ENCODE measurements at places on chromosomes 6 and 20. TPM values are rescaled to one million over a fixed set of nuclear protein-coding genes. Genes with fewer than 3 reads are reported as not detected.

DNA sequence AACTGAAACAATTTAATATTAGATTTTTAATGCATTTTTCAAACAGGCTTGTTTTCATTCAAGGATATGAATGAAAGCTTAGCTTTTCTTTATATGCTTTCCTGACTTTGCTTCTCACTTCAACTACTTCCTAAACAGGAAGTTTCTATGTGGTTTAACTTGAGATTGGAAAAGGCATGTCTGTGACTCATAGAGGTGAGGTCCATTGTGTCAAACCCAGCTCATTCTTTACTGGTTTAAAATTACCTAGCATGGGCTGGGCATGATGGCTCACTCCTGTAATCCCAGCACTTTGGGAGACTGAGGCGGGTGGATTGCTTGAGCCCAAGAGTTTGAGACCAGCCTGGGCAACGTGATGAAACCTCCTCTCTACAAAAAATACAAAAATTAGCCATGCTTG lies 34.4 kb downstream of the EFHC1 start:
- H3K36me3 ChIP-seq, result no peaks in the 10 kb centered on the region
- no peaks in the 10 kb centered on the region for H3K27me3 ChIP-seq
- no peak for DNase-seq

- H3K27me3 ChIP-seq, result no peaks in the 10 kb centered on the region
- H3K4me3 ChIP-seq, result no peak overlapping the region
- no peak for DNase-seq
Measured at GRCh38 chr6:11961923-11962322, 50.2 kb upstream of the HIVEP1 start.

GRCh38 chr20:4663044-4663443 lies 58.7 kb upstream of the PRND start:
- no peaks in the 10 kb centered on the region for H3K4me1 ChIP-seq
- DNase-seq, result no peak
- H3K4me3 ChIP-seq, result no peak overlapping the region
- H3K36me3 ChIP-seq, result no peaks in the 10 kb centered on the region
- H3K27ac ChIP-seq, result no peak overlapping the region

GRCh38 chr20:62818592-62819493 lies 2.0 kb downstream of the COL9A3 start:
- no peak overlapping the region for H3K27ac ChIP-seq
- H3K4me1 ChIP-seq, result peaks cover 6% of the 10 kb centered on the region
- H3K4me3 ChIP-seq, result no peak overlapping the region
- DNase-seq, result peak; percentile 83
- H3K27me3 ChIP-seq, result no peaks in the 10 kb centered on the region

DNA sequence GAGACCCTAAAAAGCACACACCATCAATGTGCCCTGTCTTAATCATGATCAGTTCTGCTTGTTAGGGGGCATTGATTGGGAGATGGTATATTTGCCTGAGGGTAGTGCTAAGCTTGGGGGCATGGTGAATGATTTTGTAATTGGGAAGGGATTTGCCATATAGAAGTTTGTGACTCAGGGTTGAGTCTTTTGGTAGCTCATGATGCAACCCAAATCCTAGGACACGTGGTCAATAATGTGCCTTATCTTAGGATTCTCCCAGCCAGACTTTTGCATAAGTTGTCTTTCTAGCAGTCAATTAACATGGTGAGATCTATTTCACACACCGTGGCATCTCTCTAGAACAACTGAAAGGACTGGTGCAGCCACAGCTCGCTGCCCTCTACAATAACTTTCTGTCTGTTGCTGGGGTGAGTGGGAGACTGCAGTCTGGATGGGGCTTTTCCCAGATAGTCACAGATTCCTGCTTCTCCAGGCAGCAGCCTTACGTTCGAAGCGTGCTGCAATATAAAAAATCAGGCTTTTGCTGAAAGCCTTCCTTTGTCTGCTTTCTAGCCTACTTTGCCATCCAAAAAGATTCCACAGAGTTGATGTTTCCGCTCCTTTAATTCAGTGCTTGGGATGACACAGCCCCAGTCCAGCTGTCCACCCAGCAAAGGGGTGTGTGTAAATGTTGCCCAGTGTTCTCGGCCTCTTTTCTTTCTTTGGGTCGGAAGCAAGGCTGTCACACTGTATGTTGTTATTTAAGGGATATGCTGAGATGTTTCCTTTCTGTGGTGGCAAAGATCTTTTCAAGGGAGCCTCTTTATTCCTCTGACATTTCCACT lies 58.9 kb downstream of the ID4 start:
- H3K27ac ChIP-seq, result no peak overlapping the region
- H3K4me1 ChIP-seq, result no peaks in the 10 kb centered on the region
- no peak overlapping the region for H3K4me3 ChIP-seq
- DNase-seq, result no peak
- no peaks in the 10 kb centered on the region for H3K27me3 ChIP-seq

- H3K36me3 ChIP-seq, result no peaks in the 10 kb centered on the region
- no peak overlapping the region for H3K4me3 ChIP-seq
- no peaks in the 10 kb centered on the region for H3K27me3 ChIP-seq
- H3K4me1 ChIP-seq, result no peaks in the 10 kb centered on the region
Measured at GRCh38 chr20:9241232-9241692, 172.4 kb downstream of the PLCB4 start.

DNA sequence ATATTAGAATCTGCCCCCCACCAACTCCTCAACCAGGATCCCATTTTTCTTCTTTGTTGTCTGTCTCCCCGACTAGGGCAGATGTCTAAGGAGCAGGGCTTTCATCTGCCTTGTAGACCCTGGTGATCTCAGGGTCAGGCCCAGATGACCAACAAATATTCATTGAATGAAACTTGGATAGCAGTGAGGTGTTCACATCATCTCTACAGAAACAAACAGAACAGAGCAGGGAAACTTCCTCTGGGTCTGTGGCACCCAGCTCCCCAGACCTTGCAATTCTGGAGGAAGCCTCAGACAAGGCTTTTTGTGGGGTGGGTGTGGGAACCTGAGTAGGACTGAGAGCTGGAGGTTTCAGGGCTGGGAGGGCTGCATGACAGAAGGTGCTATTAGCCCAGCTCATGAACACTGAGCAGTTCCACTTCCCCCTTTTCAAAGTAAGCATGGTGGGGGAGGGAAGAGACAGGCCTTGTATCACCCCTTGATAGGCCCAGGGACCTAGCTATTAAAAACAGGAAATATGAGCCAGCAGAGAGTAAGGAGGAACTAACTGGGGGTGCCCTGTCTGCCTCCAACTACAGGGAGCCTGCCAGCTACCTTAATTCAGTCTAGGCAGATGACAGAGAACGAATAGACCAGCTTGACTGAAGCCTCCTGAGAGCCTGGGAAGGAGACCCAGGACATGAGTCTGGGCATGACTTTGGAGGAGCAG lies 37.3 kb upstream of the TOP1 start:
- no peak overlapping the region for H3K4me3 ChIP-seq
- H3K27ac ChIP-seq, result no peak overlapping the region
- H3K36me3 ChIP-seq, result no peaks in the 10 kb centered on the region
- H3K4me1 ChIP-seq, result no peaks in the 10 kb centered on the region
- no peak for DNase-seq

GRCh38 chr6:131510094-131510493 lies 62.9 kb upstream of the ARG1 start:
- no peaks in the 10 kb centered on the region for H3K4me1 ChIP-seq
- no peak for DNase-seq
- H3K36me3 ChIP-seq, result no peaks in the 10 kb centered on the region

- no peaks in the 10 kb centered on the region for H3K27me3 ChIP-seq
- H3K4me3 ChIP-seq, result no peak overlapping the region
- peaks cover 26% of the 10 kb centered on the region for H3K4me1 ChIP-seq
- no peaks in the 10 kb centered on the region for H3K36me3 ChIP-seq
- DNase-seq, result no peak
Measured at GRCh38 chr6:31733734-31734133, 2.6 kb downstream of the CLIC1 start.

GRCh38 chr6:110714143-110714542 lies 101.1 kb downstream of the CDK19 start:
- H3K4me1 ChIP-seq, result no peaks in the 10 kb centered on the region
- H3K4me3 ChIP-seq, result no peak overlapping the region
- H3K27me3 ChIP-seq, result no peaks in the 10 kb centered on the region

- H3K27ac ChIP-seq, result no peak overlapping the region
- no peaks in the 10 kb centered on the region for H3K36me3 ChIP-seq
- DNase-seq, result peak; percentile 27
Measured at GRCh38 chr20:4167261-4168021, 152.1 kb upstream of the RNF24 start.

DNA sequence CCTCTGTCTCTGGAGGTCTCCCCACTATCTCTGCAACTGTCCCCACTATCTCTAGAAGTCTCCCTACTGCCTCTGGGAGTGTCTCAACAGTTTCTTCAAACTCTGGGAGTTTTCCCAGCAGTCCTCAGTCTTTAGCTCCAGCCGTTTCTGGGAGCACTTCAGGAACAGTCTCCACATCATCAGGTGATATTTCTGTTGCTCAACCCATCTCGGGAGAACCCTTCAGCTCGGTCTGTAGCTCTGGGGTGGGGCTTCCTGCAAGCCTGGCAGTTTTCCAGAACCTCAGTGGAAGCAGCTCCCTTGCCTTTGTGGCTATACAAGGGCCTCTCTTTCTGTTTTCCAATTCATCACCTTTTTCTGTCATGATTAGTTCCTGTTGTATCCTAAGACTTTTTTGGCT lies 3.0 kb upstream of the SFTA2 start:
- H3K27ac ChIP-seq, result no peak overlapping the region
- H3K36me3 ChIP-seq, result no peaks in the 10 kb centered on the region
- DNase-seq, result no peak

DNA sequence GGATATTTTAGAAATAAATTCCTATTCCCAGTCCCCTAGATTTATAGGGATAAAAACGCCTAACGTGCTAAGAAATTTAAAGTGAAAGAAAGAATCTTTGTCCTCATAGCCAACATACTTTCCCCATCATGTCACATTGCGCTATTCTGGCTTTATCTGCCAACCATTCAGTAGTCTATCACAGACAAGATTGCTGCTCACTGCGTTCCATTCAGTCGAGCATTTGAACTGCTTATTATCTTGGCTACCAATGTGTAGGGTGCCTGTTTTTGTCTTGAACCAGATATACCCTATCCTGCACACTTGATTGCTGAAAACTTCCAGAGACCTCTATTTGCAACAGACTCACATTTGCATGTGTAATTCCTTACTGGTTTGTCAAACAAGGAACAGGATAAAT lies 751.5 kb downstream of the EPHA7 start:
- H3K4me3 ChIP-seq, result no peak overlapping the region
- H3K27me3 ChIP-seq, result no peaks in the 10 kb centered on the region
- H3K36me3 ChIP-seq, result no peaks in the 10 kb centered on the region
- H3K4me1 ChIP-seq, result no peaks in the 10 kb centered on the region
- DNase-seq, result no peak
- H3K27ac ChIP-seq, result no peak overlapping the region

DNA sequence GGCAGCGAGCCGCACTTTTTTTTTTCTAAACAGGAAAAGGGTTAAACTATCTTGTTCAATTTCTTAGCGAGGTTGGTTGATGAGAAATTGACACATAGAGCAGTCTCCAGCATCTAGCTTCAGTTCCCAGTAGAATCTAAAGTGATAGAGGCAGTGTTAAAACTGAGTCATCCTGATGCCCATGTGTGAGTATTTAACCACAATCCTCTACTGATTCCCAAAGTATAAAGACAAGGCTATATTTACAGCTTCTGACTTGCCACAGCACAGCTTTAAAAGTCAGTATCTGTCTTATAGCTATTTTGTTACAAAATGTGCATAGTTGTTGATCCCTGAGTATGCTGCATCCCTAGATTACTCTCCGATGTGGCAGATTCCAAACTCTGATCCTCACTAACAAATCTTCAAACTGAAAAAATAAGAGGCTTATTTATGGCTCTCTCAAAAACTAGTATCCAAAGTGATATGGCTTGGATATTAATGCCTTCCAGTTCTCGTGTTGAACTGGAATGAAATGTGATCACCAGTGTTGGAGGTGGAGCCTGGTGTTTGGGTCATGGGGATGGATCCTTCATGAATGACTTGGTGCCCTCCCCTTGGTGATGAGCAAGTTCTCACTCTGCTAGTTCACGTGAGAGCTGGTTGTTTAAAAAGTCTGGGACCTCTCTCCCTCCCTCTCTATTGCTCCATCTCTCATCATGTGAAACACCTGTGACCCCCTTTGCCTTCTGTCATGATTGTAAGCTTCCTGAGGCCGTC lies 13.1 kb upstream of the POPDC3 start:
- no peak for DNase-seq
- H3K36me3 ChIP-seq, result no peaks in the 10 kb centered on the region
- no peak overlapping the region for H3K27ac ChIP-seq

DNA sequence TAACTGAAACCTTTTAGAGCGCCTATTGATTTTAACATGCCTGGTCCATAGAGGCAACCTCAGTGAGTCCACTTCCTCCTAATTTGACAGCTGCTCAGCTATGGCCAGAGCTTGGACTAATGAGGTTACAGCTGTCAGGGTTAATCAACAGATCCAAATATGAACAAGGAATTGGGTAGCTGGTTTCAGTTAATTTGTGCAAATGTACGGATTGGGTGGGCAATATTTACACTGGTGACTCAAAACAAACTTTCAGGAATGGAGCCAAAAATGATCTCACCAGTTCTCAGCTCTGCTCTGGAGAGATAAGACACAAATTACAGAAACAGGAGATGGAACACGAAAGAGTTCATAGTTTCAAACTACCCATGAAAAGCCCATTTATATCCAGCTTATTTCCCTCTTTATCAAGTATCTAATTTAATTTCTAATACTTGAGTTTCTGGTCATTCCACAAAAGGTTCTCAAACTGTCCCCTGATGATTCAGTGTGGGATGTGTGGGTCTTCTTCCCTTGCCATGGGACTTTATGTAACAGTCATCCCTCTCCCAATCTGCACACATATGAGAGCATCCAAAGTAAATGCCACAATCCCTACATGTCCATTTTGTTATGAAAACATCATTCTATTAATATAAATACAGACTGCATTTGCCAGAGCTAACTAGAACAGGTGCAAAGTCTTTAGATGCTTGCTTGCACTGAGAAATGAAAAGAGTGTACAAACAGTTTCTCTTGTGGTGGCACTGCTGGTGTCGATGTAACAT lies 149.9 kb downstream of the RPS12 start:
- H3K4me1 ChIP-seq, result no peaks in the 10 kb centered on the region
- no peaks in the 10 kb centered on the region for H3K27me3 ChIP-seq
- no peaks in the 10 kb centered on the region for H3K36me3 ChIP-seq
- peak overlapping the region; percentile 59 for H3K27ac ChIP-seq
- peak; percentile 10 for DNase-seq

DNA sequence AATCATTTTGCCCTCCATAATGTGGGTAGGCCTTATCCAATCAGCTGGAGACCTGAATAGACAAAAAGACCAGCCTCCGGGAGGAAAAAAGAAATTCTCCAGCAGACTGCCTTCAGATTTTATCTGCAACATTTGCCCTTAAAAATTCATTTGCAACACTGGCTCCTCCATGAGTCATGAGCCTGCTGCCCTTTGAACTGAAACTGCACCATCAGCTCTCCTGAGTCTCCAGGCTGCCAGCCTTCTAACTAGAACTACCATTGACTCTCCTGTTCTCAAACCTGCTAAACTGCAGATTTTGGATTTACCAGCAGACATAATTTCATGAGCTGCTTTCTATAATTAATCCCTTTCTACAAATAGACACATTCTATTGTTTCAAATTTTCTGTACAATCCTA lies 223.9 kb upstream of the THEMIS start:
- peaks cover 5% of the 10 kb centered on the region for H3K4me1 ChIP-seq
- no peak for DNase-seq
- no peak overlapping the region for H3K4me3 ChIP-seq
- H3K36me3 ChIP-seq, result no peaks in the 10 kb centered on the region
- H3K27ac ChIP-seq, result no peak overlapping the region

The FAM209A gene
- not detected for total RNA-seq

The COL11A2 gene
- total RNA-seq, result 0.19 TPM

The THBS2 gene
- 2.1 TPM for total RNA-seq

The RIPOR3 gene
- 3.4 TPM for total RNA-seq

The MOXD1 gene
- 4.0 TPM for total RNA-seq

The UST gene
- 17.6 TPM for total RNA-seq

The FOXS1 gene
- 1.1 TPM for total RNA-seq

The HS3ST5 gene
- total RNA-seq, result not detected

The PDE7B gene
- total RNA-seq, result 1.7 TPM

Measured in pancreas (tissue), 10 donors.